Right renal pelvis (tissue), 4 donors: ENCODE measurements at places on chromosomes 6 and 20. TPM values are rescaled to one million over a fixed set of nuclear protein-coding genes. Genes with fewer than 3 reads are reported as not detected.

DNA sequence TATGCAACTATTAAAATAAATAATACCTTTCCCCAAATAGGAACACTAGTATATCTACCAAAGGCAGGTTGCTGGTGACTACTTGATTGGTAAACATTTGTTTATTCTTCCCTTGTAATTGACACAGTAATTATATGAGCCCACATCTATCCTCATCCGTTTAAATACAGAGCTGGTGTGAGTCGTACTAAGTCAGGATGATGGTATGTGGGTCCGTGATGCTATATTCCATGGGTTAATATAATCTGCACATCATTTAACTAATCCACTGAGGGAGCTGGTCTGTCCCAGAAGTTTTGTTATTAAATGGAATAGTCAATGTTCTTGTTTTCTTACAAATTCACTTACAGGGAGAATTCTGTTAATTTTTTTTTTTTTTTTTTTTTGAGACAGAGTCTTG, 164.0 kb upstream of the AGPAT4 start:
- DNase-seq = no peak

TNFRSF6B gene
- 1.8 TPM for polyA plus RNA-seq

DNA sequence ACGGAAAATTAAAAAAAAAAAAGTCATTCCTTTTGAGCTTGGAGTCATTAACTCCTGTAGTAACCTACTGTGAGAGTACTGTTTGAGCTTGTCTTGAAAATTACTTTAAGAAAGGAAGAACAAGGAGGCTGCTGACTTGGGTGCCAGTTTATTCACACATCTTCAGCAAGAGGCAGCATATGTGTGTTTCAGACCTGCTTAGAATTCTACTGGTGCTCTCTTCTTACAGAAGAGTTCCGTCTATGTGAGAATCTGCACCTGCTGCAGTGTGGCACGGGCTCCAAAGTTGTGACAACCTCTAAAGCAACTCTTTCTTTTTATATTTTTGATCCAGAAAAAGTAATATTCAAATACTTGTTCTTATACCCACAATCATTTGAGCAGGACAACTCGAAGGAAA, 117.4 kb upstream of the SOX4 start:
- no peak for DNase-seq

DNA sequence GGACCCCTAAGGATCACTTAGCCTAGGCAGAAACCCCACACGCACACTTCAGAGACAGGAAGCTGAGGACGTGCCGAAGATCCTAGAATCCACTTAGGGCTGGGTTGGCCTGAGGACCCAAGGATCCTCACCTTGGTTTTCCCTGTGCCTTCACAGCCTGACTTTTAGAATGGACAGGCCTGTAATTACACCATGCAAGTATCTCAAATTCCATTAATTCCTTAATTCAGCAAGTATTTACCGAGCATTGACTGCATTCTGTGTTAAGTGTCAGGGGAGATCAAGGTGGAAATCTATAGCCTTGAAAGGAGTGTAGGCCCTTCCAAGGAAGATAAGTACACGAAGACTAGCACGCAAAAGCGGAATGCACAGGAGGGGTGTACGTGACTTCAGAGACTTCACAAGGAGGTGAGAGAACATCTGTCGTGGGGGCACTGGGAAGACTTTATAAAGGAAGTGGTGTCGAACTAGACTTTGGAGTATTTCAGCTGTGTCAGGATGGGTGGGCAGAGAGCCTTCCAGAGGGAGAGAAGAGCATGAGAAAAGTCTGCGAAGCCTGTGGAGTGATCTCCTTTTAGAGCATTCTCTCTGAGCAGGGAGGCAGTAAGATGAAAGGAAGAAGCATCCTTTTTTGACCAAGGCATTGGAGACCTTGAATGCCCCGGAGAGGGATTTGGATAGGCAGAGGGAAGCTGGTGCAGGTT, 4.0 kb downstream of the DSP start:
- no peak for DNase-seq

DNA sequence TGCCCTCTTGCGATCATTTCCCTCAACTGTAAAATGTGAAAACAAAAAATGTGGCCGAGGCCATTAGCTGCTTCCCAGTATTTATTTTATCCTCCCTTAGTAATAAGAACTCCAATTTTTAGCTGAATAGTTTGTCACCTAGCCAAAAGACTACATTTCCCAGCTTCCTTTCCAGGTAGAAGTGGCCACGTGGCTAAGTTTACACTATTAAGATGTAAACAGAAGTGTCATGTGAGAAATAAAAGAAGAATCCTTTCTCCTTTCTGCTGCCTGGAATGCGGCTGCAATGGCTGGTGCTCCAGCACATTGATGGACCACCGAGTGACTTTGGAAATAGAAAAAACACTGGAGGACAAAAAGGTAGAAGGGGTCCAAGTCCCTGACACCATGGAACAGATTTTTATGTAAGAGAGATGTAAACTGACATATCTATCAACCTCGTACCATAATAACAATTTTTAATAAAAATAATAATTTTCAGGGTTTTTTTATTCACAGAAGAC, 268.8 kb downstream of the PKHD1 start:
- DNase-seq = no peak

GRCh38 chr6:73314577-73315492, 39.2 kb downstream of the DPPA5 start:
- no peak for DNase-seq
